PC-3 (cell line): ENCODE measurements at places on chromosomes 1 and 21. TPM values are rescaled to one million over a fixed set of nuclear protein-coding genes. Genes with fewer than 3 reads are reported as not detected.
A peak's percentile ranks its signal among the peaks of the same experiment; 100 is the strongest.

DNA sequence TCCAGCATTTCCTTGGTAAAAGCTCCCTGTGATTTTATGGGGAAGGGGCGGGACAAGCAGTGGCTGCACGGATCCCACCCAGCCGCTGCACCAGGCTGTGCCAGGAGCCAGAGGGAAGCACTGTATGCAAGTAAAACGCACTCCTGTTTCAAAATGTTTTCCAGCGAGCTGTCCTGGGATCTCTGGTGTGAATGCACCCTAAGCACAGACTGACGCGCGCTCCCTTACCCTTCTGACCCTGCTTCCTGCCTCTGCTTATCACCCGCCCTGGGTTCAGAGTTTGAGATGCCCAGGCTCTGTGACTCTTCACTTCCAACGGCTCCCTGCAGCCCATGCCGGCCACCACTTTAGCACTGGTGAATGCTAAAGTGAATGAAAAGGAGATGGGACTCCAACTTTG is 131.2 kb downstream of the RHOU start:
- no peak for DNase-seq

DNA sequence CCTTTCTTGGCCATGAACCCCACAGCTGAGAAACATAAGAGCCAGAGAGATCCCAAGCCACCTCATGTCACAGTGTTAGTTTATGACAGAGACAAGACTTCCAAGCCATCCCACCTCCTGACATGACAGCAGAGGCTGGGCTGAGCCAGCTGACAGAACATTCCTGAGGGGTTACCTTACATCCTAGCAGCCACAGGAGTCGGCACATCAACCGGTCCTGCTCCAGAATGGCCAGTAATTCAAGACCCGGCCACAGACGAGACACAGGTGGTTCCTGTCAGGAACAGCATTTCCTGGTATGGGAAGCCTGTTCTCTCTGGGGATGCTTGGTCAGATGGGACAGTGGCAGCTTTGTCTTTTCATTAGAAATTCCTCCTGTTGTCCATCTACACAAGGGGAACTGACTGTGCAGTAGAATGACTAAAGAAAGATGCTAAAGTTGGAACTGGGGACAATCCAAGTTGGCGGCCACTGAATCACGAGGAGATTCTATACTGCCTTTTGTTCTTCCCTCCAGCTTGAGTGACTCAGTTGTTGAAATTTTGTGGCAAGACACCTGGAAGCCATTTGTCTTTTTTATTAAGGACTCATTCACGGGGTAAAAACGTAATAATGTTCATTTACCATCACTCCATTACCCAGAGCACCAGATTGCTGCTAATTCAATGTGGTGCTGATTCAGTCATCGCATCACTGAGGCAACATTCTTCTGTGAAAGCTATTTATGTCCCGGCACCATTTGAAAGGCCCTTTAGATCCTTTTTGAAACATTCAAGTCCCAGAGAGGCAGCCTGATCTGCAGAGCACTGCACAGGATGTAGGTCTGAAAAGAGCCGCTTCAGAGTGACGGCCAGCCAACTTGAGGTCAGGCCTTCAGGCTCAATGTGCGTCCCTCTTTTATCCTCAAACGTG is 37.2 kb upstream of the NPL start:
- no peak for DNase-seq

DNA sequence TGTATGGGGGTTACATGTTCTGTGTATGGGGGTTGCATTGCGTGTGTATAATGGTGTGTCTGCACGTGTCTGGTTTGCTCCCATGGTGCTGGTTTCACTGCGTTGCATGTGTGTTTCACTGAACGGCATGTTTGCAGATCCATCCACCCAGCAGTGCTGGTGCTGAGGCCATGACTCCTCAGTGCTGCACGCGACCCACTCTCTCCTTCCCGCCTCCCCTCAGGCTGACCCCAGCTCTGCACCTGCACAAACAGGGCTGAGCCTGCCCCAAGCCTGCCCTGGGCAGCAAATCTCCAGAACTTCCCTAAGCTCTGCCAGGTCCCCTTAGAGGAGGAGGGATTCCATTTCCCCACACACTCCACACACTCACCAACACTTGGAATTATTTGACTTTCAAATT is 18.7 kb downstream of the ACTRT2 start:
- no peak for DNase-seq

The TMEM54 gene
- 175 and 194 TPM in 2 replicates for total RNA-seq

- DNase-seq = no peak
Observed at GRCh38 chr21:45306453-45306831, 18.7 kb upstream of the POFUT2 start.

GRCh38 chr1:182054698-182055326 is 6.7 kb downstream of the ZNF648 start:
- DNase-seq = peak; percentile 59

The CFAP74 gene
- 0.23 TPM in 1 of 2 replicates, not detected in the other for total RNA-seq

DNA sequence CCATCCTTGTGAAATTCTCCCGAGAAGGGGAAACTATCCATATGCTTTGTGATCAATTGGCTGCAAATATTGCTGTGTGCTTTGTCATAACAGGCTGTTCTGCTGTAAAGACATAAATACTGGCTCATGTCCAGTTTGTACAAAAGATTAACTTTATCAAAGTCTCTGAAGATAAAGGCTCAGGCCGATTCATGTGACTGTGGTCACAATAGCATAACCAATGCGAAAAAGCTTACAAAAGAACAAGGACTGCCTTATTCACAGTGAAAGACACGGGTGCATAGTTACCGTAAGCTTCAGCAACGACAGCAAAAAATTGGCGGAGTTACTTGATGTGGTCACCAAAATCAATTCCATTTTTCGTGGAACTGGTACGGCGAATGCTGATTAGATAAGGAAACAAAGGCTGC is 173.6 kb upstream of the CHRM3 start:
- DNase-seq = no peak

DNA sequence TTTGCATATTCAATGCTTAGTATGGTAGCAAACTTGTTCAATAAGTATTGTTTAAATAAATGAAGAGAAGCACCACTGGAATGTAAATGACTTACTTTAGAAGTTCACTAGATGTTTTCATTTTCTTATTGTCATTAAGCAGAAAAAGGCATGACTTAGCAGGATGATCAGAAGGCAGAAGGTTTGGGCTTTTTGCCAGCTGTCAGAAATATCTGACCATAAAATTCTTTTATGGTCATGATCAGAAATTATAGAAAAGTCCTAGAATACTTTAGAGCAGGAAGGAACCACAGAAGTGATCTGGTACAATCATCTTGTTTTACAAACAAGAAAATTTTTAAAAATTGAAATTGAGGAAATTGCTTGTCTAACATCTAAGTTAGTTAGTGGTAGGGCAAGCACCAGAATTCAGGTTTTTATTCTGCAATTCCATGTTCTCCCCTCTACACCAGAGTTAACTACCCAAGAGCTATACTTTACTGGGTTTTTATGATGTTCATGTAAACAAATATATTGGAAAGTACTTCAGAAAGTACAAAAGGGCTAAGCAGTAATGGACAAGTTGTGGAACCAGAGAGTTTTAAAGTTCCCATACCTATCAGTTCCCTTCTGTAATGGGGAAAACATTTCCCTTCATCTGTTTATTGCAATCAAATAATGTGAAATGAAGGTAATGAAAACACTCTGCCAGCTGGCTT is 10.1 kb downstream of the FMO5 start:
- no peak for DNase-seq

- DNase-seq = no peak
Observed at GRCh38 chr21:34154878-34155277, 81.5 kb downstream of the MRPS6 start.
